ENCODE measurements at places on chromosomes 13 and 19.

DNA sequence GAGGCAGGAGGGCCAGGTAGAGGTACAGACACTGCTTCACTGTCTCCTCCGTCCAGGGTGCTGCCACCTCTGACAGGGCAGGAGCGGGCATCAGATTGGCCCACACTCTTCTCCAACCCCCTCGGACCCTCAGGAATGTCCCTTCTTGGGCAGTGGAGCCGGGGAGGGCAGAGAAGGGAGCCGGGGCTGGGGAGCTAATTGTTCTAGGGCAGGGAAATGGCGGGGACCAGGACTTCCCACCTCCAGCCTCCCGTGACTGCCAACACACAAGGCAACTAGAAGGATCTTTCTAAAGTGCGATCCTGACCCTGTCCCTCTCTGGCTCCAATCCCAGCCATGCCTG, 10.1 kb upstream of the RSPH6A start:
- DNase-seq: no peak

- DNase-seq: no peak
These were observed 1374.8 kb downstream of the PCDH9 start for GRCh38 chr13:65855242-65855805.

DNA sequence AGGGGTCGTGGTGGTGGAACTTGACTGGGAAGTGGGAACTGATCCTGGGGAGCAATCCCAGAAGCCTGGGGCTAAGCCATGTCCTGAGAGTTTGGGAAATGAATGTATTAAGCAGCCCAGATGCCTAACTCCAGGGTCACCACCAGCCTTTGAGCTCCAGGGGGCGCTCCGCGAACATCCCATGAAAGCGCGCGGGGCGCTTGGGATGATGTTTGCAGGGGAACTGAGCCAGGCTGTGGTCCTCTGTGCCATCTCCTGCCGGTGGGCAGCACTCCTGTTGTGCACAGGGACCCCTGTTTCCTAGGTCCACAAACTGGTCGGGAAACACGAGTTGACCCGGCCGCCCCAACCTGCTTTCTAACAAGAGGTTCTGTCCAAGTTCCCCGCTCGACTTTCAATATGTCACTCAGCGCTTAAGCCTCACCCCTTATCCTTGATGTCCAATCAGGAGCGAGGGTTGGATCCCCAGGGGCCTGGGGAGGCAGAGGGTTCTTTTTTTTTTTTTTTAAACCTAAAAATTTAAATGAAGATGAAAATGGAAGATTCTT, 14.4 kb downstream of the LEUTX start:
- DNase-seq: peak; percentile 76

DNA sequence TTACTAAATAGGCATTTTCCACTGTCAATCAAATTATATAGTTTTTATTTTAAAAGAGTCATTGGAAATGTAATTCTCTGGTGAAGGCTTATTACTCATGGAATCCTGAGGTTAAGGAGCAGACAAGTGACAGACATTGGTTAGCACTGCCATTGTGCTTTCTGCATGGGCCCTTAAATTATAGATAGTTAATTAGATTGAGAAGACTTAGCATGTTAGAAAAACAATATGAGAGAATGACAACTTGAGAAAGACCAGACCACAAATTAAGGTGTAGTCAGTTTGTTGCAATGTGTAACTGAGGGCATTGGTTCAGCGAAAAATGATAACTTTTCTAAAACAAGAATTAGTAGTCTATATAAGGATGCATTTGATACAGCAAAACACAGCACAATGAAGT, 195.5 kb downstream of the SLITRK6 start:
- no peak for DNase-seq

GRCh38 chr19:29860492-29860891, 48.7 kb downstream of the CCNE1 start:
- DNase-seq: peak; percentile 35

DNA sequence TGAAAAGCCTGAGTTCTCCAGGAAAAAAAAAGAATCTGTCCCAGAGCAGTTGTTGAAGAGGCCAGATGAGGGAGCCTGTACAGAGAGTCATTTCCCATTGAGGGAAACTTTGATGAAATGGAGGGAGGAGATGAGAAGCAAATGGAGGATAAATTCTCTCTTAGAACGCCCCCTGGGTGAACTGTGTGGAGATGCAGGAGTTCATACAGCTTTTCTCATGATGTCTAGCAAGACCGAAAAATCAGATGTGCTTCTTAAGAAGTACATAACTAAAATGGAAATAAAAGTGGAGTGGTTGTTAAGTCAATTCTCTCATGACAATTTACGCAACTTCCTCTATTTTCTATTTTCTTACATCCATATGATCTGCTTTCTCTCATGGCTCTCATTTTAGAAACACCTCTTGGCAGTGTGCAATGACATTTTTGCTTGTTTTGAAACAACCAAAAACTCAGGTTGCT, 1263.1 kb downstream of the PCDH9 start:
- peak; percentile 10 for DNase-seq

DNA sequence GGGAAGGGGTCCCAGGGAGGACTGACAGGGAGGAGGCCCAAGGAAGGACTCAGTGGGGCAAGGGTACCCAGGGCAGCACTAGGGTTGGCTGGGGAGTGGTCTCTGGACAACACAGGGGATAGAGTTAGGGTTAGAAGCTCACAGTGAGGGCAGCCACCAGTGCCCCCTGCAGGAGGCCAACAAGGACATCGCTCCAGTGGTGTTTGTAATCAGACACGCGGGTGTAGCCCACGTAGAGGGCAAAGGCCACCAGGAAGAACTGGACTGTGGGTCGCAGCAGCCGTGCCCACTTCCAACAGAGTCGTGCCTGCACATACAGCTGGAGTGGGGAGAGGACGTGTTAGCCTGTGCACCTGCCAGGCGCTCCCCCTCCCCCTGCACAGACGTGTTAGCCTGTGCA, 9.2 kb downstream of the PLPP2 start:
- DNase-seq: no peak

DNA sequence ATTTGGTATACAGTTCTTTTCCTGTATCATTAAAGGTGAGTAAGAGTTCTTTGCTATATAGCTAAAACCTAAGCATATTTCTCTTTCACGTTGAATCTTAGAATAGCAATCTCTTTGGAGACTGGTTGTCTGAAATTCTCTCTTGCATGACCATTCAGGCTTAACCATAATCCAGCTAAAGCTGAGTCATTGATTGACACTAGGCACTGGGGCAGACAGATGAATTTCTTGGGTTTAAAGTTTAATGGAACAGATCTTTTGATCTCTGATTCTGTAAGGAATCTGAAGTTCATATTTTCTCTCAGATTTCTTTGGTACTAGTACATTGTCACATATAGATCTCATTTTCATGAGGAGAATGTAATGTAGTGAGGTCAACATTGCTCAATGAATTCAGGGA, 397.3 kb upstream of the MIR17HG start:
- DNase-seq: no peak

DNA sequence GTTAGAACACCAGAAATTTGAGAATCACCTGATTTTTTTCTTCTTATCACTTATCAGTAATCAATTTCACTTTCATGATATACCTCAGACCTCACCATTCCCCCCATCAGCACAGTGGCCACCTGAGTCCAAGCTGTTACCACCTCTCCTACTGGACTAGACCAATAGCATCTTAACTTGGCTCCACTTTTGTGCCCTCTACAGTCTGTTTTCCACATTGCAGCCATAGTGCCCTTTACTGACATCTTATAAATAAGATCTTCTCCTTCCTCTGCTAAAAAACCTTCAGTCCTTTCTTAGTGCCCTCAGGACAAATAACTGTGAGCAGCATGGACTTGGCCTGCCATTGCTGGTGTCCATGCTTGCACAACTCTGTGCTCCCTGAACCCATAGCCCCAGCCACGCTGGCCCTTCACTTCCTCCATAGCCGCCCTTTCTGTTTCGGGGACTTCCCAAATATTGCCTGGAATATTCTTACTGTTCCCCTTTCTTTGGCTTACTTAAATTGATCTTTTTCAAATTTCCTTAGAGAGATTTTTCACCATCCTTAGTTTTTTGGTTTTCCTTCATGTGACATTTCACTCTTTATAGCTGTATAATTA, 380.8 kb downstream of the LMO7 start:
- peak; percentile 52 for DNase-seq
